ENCODE measurements at places on chromosomes 12 and 14. TPM values are rescaled to one million over a fixed set of nuclear protein-coding genes. Genes with fewer than 3 reads are reported as not detected.

PTCSC3 gene
- not detected for total RNA-seq

PLEKHG3 gene
- total RNA-seq = 26.2 TPM

AP1G2 gene
- 38.7 TPM for total RNA-seq

LYZ gene
- total RNA-seq = 0.05 TPM

ACOT6 gene
- total RNA-seq = not detected

ACTR10 gene
- total RNA-seq = 43.0 TPM

CD163 gene
- not detected for total RNA-seq

IGFBP6 gene
- total RNA-seq = 242 TPM

CEP170B gene
- 21.9 TPM for total RNA-seq

GLT8D2 gene
- total RNA-seq = 0.20 TPM

UTP20 gene
- 13.8 TPM for total RNA-seq

C1QL4 gene
- 5.5 TPM for total RNA-seq

LIN7A gene
- 0.62 TPM for total RNA-seq

RILPL2 gene
- total RNA-seq = 1.5 TPM

GARIN6 gene
- total RNA-seq = not detected

TSHR gene
- total RNA-seq = not detected

CCDC177 gene
- 0.05 TPM for total RNA-seq
